ENCODE measurements at places on chromosomes 3 and 15.

DNA sequence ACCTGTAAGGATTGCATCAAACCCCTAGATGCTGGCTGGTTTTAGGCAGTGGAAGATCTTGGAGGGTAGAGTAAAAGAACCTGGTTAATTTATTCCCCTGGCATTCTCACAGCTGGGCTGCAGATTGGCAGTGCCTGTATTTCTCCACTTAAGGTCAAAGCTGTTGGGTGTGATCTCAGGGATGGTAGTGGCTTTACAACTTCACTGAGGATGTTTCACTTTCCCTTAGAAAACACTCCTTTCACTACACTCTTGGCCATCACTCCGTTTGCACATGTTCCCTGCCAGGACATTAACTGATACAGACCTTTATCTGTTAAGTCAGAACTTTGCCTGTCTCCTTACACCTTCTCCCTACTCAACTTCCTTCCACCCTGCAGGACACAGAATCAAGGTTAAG, 779.1 kb upstream of the SEMA6D start:
- DNase-seq: no peak

GRCh38 chr3:109874896-109875708, 537.8 kb upstream of the DPPA4 start:
- DNase-seq: no peak

- DNase-seq: no peak
Observed at GRCh38 chr3:27487383-27487782, 3.2 kb upstream of the SLC4A7 start.

- DNase-seq: no peak
Observed at GRCh38 chr3:104437131-104437750, 929.5 kb upstream of the ALCAM start.

- no peak for DNase-seq
Observed at GRCh38 chr3:125186800-125187598, 25.5 kb downstream of the SLC12A8 start.

Measured in stimulated activated CD8-positive, alpha-beta memory T cell treated with anti-CD3 and anti-CD28 coated beads, Interleukin-4, amount 100 ng/mL, for 1 hour (primary cell).